ENCODE measurements at places on chromosomes 13 and 19. TPM values are rescaled to one million over a fixed set of nuclear protein-coding genes. Genes with fewer than 3 reads are reported as not detected.

Gene ELSPBP1
- polyA plus RNA-seq = not detected

Gene CD37
- polyA plus RNA-seq = 12.4 TPM

Gene FFAR1
- not detected for polyA plus RNA-seq

Gene APOC1
- polyA plus RNA-seq = 26.9 TPM

Gene FFAR2
- 0.05 TPM for polyA plus RNA-seq

Gene ATP4A
- not detected for polyA plus RNA-seq

Gene DMWD
- polyA plus RNA-seq = 43.7 TPM

Gene SIGLEC8
- 0.61 TPM for polyA plus RNA-seq

Gene IZUMO2
- not detected for polyA plus RNA-seq

Gene ZNF814
- polyA plus RNA-seq = 8.3 TPM

Gene ZNF569
- 4.3 TPM for polyA plus RNA-seq

Gene TSSK6
- 1.8 TPM for polyA plus RNA-seq

Gene MYADM
- 271 TPM for polyA plus RNA-seq

Gene CEACAM20
- polyA plus RNA-seq = not detected

Gene CAMSAP3
- polyA plus RNA-seq = 2.0 TPM

Gene OLFM2
- polyA plus RNA-seq = 4.6 TPM

Gene ZNF578
- polyA plus RNA-seq = 2.0 TPM

Gene IGFL2
- polyA plus RNA-seq = not detected

Gene TMPRSS9
- polyA plus RNA-seq = 0.06 TPM

Gene HCST
- 17.3 TPM for polyA plus RNA-seq

Gene PRODH2
- polyA plus RNA-seq = 0.18 TPM

Gene MBD3L2
- polyA plus RNA-seq = not detected

Gene IRF2BP1
- polyA plus RNA-seq = 30.2 TPM

Gene HCN2
- 0.43 TPM for polyA plus RNA-seq

Gene ZNF793
- polyA plus RNA-seq = 3.9 TPM

Gene PODNL1
- 2.4 TPM for polyA plus RNA-seq

Gene PPM1N
- 5.3 TPM for polyA plus RNA-seq

Gene SULT2B1
- polyA plus RNA-seq = 0.30 TPM

Gene ADAMTS10
- 26.4 TPM for polyA plus RNA-seq

Gene PNMA8B
- polyA plus RNA-seq = 2.8 TPM

Gene GNG8
- not detected for polyA plus RNA-seq

Gene POU4F1
- polyA plus RNA-seq = not detected

Gene MAP4K1
- polyA plus RNA-seq = 1.9 TPM

Gene GIPR
- polyA plus RNA-seq = 0.70 TPM

Gene CEBPA
- polyA plus RNA-seq = 10.8 TPM

Gene NUP58
- polyA plus RNA-seq = 15.3 TPM

Gene ZNF506
- 8.8 TPM for polyA plus RNA-seq

Gene DHDH
- 0.75 TPM for polyA plus RNA-seq

Gene SLC15A1
- 0.13 TPM for polyA plus RNA-seq

Gene EHD2
- 188 TPM for polyA plus RNA-seq

Gene MYBPC2
- 0.14 TPM for polyA plus RNA-seq

Gene CEACAM7
- not detected for polyA plus RNA-seq

Gene ZNF714
- polyA plus RNA-seq = 2.2 TPM

Gene S1PR5
- 1.8 TPM for polyA plus RNA-seq

Gene REXO1
- polyA plus RNA-seq = 20.5 TPM

Gene CYP4F11
- 0.67 TPM for polyA plus RNA-seq

Measured in urinary bladder (tissue), 4 donors.